Omental fat pad (tissue), 4 donors: ENCODE measurements at places on chromosomes 7 and 10. TPM values are rescaled to one million over a fixed set of nuclear protein-coding genes. Genes with fewer than 3 reads are reported as not detected.

The DBNL gene
- total RNA-seq: 160 TPM

The RNLS gene
- 23.0 TPM for total RNA-seq

The COBL gene
- 3.5 TPM for total RNA-seq

The TLX1 gene
- not detected for total RNA-seq

- no peak for DNase-seq
Measured at GRCh38 chr10:24318517-24318916, 109.6 kb downstream of the KIAA1217 start.

DNA sequence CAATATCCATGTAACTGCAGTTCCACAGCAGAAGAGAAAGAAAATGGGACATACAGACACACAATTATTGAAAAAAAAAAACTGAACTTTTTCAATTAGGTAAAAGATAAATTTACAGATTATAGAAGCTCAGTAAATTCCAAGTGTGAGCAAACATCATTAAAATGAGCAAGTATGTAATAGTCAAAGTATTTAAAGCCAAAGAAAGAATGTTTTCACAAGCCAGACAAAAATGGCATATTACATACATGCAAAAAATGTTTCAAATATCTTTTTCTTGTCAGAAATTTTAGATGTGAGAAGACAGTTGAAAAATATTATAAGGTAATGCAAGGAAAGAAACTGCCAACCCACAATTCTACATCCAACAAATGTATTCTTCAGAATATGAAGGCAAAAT lies 150.2 kb upstream of the AKR1E2 start:
- no peak for DNase-seq

DNA sequence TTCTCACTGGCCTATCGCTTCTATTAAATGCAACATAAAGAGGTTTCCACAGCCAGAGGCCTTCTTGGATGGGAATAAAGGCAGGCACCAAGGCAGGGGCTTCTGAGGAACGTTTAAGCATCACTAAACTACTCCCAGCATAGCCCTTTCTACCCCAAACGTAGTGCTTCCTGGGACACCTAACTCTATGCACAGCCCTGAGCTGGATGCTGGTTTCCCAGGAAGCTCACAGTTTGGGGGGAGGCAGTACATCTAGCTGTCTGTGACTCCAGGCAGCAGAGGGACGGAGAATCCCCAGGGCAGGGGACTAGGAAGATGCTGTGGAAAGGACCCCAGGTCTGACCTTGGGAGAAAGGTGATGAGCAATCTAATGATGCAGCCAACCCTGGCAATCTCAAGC lies 192.8 kb upstream of the ZMIZ1 start:
- DNase-seq: no peak

DNA sequence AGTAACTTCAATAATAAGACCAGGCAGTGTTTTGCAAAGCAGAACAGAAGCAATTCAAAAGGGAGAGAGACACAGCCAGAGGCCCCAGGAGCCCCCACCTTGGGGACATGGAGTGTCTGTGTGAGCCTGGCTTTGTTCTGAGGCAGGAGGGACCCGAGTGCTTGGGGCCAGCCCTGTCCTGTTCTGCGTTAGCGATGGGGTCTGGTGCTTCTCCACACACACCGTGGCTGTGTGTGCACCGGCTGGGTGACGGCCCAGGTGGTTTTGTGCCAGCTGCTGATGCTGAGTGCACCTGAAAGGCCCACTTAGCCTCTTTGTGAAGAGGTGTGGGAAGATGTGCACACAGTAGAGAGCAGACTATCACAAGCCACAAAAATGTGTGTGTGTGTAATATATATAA lies 468.9 kb downstream of the DNAJB6 start:
- DNase-seq: no peak
